Ecto neural progenitor cell (in vitro differentiated cells): ENCODE measurements at places on chromosomes 12 and 14.
A peak's percentile ranks its signal among the peaks of the same experiment; 100 is the strongest.

DNA sequence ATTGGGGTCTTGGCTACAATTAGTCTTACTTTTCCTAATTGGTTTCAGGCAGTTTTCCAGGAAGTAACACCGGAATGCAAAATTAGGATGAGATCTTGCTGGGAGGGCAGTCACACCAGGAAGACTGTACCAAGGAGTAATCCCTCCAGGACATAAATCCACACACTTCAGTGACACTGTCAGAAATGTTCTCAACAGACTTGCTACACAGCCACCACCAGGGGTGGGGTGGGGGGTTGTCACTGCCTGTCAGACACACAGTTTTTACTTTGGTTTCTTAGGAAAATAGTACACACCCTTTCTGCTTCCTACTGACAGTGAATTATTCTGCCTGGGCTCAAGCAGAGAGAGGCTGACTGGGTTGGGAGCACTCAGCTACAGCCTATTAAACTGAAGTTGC is 102.9 kb upstream of the CCDC196 start:
- DNase-seq, result no peak

DNA sequence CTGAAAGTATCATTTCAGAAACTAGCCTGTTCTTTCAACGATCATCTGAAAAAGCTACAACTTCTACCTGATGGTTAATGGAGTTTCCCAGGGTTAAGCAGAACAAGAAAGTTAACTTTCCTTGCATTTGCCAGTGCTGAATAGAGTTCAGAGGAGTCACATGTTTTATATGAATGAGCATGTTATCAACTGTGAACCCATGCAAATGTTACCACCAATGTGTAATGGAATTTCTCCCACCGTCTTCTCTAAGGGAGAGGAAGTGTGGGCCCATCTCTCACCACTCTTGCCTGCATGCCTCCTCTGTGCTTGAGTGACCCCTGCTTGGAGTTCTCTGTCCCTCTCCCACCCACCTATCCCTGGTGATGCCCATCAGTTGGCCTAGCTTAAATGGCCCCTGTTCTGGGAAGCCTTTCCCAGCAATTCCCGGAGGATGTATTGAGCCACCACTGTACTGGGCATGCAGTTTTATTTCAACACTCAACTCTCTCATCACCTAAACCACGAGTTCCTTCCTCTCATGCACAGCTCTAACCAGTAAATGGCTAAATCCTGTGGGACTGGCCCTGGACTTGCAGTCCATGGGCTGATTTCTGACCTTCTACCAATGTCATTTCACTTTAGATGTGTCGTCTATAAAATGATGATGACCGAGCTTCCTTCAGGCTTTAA is 159.8 kb downstream of the RPAP3 start:
- DNase-seq, result no peak

DNA sequence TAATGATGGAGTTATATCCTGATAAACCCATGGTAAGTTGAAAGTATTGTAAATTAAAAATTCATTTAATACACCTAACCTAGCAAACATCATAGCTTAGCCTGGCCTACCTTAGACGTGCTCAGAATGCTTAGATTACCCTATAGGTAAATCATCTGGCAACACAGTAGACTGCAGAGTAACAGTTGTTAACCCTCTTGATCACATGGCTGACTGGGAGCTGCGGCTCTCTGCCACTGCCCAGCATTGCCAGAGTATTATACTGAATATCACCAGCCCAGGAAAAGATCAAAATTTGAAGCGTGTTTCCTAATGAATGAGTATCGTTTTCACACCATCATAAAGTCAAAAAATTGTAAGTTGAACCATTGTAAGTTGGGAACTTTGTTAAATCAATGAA is 17.8 kb upstream of the TMPRSS12 start:
- no peak for DNase-seq

- no peak for DNase-seq
These were observed 264.7 kb downstream of the RAD51B start for GRCh38 chr14:68084256-68084655.

GRCh38 chr14:33879684-33880286 is 71.1 kb downstream of the EGLN3 start:
- DNase-seq, result no peak

- no peak for DNase-seq
These were observed 162.7 kb upstream of the AMIGO2 start for GRCh38 chr12:47242426-47242825.

DNA sequence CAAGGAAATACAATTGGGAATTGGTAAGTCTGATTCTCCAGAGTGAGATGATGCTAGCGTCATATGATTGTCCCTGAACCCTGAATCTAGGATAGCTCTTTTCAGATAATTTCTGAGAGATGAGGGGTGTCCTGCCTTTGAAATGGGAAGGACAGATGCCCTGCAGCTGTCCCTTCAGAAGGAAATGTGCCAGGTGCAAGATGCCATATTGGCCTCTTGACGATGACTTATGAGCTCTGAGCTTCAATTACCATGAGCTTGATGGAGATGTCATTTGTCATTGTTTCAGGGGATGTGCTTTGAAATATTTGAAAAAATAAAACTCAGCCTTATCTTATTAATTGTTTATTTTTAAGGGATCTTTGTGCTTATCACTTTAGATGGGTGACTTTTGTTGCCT is 185.1 kb downstream of the DACT1 start:
- DNase-seq, result no peak

GRCh38 chr14:52244997-52245396 is 22.5 kb upstream of the PTGDR start:
- DNase-seq, result no peak

DNA sequence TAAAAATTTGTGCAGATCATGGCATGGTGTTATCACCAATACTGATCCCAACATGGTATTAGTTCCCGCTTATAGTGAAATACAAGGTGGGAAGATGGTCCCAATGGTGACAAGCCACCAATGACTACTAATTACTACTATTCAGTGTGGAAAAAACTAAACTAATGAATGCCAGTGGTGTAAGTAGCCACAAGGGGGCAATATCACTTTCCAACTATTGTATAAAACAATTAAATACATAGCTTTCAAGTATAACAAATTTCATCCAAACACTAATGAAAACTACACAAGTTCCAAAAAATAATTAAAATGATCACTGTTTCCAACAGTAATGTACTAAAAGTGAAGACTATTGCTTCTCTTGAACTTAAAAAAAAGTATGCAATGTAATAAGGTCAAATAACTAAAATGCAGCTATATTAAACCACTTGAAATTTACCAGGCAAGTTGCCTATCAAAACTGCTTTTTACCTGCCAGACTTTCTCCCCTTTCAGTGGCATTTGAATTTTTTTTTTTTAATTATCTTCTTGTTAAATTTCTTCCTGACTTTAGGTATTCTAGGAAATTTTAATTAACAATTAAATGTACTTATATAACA is 58.0 kb downstream of the PAPLN start:
- no peak for DNase-seq

DNA sequence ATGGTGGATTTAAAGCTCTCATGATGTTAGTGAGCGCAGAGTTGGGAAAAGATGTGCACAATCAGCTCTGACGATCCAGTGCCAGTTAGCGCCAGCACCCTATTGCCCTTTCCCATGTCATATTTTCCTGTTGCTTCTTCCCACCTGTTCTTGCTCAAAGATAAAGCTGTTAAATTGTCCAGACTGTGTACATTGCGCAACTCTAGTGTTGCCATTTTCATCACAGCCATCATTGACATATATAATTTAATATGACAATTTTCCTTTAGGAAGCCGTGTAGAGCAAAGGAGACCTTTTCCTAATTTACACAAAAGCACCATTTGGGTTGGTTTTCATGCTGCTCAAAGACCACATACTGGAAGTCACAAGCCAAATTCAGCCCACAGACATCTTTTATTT is 5.7 kb upstream of the C12orf42 start:
- no peak for DNase-seq

- DNase-seq, result no peak
These were observed 1.8 kb upstream of the OR4K2 start for GRCh38 chr14:19873178-19873577.

DNA sequence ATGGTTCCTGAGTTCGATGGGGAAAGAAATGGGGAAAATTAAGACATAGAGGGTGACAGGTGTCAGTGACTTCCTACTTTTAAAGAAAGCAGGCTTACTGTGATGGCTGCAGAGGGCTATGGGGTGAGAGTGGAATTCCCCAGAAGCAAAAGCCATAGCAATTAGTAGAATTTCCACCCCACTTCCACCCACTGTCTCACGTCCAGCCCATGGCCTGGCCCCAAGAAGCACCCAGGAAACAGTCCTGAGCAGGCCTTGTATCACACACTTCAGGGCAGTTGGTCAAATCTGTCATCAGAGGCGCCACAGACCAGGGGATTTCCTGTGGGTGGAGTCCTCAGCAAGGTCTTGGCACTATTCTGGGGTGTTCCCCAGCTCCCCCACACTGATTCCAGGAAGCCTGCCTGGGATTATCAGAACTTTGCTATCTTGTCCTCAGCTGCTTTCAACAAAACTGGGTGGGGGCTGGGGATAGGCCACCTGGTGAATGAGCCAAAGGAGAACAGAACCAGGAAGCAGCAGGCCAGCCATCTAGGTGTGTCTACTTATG is 120.1 kb upstream of the CCND2 start:
- no peak for DNase-seq

DNA sequence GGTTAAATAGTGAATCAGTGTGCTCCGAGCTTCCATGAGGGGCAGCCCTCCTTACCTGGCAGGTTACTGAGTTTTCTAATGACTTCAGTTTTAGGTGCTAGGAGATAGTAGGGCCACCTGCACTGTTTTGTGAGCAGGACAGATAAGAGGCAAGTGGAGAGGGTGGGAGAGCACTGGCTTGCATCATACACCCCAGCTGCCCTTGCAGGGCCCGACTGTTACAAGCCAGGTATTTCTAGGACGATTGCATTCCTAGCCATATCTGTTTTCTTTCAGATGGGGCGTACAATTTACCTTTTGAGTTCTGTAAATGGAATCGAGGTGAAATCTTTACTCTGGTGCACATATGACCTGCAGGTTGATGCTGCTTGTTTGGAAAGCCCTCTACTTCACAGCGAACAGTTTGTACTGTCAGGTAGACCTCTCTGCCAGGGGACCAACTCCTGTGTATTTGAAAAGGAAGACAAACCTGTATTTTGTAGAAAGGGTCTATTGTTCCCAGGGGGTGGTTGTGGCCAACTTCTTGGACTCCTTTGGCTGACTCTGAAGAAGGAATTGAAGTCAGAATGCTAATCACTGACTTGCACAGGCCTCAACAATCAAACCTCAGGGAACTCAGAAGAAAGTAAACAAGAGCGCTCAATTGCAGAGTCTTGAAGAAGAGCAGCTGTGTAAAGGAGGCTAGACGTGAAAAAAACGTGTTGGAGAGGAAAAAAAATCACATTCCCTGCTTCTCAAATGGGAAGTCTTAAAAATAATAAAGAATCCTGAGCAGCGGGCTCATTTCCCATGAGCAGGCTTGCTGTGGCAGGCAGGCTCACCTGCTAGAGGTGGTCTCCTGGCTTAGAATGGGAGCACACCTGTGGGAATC is 57.3 kb downstream of the ETV6 start:
- no peak for DNase-seq

- no peak for DNase-seq
These were observed 532.8 kb downstream of the FUT8 start for GRCh38 chr14:65945327-65945726.

DNA sequence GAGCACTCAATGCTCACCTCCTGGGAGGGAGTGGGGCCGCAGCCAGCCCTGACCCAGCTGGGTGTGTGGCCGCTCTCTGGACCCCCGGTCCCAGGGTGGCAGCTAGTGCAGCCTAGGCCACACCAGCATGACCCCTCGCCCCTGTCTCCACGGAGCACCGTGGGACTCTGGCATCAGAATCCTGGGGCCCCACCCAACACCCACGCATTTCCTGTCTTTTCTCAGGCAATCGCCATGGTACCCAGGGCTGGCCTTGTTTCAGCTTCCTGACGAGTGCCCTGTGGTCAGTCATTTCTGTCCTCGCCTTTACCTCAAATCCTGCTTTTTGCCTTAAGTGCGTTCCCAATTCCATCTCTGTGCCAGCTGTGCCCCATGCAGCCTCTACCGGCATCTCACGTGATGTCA is 15.9 kb downstream of the PACS2 start:
- DNase-seq, result no peak

- no peak for DNase-seq
These were observed 15.1 kb upstream of the SYNDIG1L start for GRCh38 chr14:74441113-74441512.

DNA sequence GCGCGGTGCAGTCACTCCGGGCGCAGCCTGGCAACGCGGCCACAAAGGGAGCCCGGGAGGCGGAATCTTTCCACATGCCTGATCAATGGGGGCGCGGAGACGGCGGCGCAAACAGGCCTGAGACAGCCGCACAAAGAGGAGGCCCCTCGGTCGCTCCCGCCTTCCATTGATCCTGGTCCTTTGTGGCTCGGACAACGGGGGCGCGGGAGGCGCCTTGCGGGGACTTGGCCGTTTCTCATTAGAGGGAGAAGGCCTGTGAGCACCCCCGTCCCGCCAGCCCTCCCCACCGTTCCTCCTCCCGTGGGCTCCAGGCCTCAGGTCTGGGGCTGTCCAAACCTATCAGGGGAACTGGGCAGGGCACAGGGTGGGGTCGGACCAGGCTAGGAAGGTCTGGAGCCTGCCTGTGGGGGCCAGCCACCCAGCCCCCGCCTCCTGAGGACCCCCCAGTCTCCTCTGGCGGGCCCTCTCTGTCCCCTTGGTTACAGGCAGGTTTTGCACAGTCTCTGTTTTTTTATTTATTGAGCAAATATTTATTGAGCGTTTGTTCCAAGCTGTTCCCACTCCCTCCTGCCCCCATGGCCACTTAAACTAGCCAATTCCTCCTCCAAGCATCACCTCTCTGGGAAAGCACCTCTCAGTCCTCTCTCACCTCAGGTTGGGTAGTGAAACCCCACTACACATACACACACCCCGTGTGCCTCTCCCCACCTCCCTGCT is 29.0 kb upstream of the MSI1 start:
- DNase-seq, result peak; percentile 95

GRCh38 chr12:127925971-127926370 is 341.0 kb upstream of the TMEM132C start:
- peak; percentile 75 for DNase-seq

- no peak for DNase-seq
These were observed 94.0 kb downstream of the WNK1 start for GRCh38 chr12:846421-846820.

- DNase-seq, result no peak
These were observed 73.2 kb downstream of the CEP83 start for GRCh38 chr12:94386422-94386821.

GRCh38 chr12:123250471-123251383 is 17.5 kb downstream of the MTRFR start:
- no peak for DNase-seq

GRCh38 chr14:31760277-31760676 is 199.1 kb downstream of the NUBPL start:
- DNase-seq, result no peak

DNA sequence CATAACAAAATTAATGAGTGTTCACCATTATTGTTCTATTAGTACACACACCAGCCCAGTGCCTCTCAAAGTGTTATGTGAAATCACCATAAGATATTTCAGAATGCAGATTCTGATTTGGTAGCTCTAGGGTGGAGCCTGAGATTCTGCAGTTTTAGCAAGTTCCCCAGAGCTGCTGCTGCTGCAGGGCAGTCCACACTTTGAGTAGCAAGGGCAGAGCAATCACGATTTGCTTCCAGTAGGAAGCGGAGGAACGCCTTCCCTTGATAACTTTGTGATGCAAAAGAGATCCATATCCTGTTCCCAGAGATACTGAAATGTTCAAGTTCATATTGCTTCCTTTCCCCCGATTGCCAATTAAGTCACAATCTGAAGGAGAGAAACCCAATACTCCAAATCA is 57.9 kb downstream of the SLC17A8 start:
- DNase-seq, result no peak

GRCh38 chr12:65825507-65826352 is 1.4 kb downstream of the HMGA2 start:
- DNase-seq, result peak; percentile 81

- DNase-seq, result no peak
These were observed 28.8 kb downstream of the OAS2 start for GRCh38 chr12:113007166-113007565.
